Stimulated activated CD8-positive, alpha-beta memory T cell treated with anti-CD3 and anti-CD28 coated beads, Interleukin-7, amount 100 ng/mL, for 1 hour (primary cell): ENCODE measurements at places on chromosomes 7 and 10.
A peak's percentile ranks its signal among the peaks of the same experiment; 100 is the strongest.

DNA sequence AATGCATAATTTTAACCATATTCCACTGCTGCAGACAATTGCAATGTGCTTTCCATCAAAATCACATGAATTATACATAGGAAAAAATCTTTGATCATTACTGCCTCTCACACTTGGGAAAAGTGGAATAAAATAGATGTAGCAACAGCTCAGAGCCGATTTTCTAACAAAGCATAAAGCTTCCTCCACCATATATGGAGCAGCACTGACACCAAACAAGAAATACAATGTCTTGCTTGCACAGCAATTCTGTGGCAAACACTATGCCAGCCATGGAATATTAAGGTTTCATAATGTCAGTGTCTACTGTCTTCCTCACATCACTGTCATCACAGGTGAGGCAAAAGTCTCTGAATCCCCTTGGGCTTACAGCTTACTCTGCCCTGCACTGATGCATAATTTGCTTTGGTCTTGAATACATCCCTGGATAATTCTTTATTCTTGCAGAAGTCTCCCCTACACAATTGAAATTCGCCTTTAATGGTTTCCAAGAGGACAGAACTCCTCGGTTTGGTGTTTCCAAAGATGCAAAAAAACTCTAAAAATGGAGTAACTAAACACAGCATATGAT is 198.5 kb downstream of the CACNA2D1 start:
- no peak for DNase-seq

GRCh38 chr10:17009212-17009700 is 120.4 kb downstream of the CUBN start:
- DNase-seq: no peak

DNA sequence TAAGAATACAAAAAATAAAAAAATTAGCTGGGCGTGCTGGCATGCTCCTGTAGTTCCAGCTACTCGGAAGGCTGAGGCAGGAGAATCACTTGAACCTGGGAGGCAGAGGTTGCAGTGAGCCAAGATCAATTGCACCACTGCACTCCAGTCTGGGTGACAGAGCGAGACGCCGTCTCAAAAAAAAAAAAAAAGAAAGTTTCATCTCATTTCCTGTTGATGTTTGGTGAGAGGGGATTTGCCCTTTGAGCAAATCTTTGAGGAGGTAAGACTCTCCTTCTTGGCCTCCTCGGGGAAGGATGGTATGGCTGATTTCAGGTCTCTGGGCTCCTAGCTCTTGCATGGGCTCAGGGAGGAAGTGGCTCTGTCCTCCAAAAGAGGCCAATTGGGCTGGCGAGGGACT is 3.6 kb upstream of the GRID2IP start:
- DNase-seq: no peak

- no peak for DNase-seq
Measured at GRCh38 chr7:28854750-28855074, 103.4 kb downstream of the TRIL start.

DNA sequence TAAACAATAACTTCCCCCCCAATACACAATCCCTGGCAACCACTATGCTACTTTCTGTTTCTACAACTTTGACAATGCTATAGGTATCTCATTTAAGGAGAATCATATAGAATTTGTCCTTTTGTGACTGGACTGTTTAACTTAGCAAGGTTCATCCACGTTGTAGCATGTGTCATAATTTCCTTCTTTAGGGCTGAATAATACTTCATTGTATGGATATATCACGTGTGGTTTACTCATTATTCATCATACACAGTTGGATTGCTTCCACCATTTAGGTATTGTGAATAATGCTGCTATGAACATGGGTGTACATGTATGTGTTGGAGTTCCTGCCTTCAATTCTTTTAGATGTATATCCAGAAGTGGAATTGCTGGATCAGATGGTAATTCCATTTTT is 111.0 kb downstream of the LMBR1 start:
- no peak for DNase-seq

DNA sequence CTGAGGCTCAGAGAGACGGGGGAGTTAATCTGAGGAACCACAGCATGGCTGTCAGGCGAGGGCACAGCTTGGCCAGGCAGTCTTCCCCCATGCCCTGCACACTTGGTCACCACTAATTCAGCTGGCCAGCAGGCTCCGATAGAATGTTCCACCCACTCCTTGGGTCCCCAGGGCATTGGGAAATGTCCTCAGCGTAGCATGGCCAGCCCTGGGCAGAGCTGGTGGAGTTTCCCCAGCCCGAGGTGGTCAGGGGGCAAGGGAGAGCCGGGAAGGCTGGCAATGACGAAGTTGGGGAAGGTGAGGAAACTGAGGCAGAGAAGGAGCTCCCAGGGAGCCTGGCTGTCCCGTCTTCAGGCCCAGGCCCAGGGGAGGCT is 12.1 kb upstream of the GRIFIN start:
- DNase-seq: no peak

- no peak for DNase-seq
Measured at GRCh38 chr7:147759327-147759943, 831.1 kb upstream of the C7orf33 start.

DNA sequence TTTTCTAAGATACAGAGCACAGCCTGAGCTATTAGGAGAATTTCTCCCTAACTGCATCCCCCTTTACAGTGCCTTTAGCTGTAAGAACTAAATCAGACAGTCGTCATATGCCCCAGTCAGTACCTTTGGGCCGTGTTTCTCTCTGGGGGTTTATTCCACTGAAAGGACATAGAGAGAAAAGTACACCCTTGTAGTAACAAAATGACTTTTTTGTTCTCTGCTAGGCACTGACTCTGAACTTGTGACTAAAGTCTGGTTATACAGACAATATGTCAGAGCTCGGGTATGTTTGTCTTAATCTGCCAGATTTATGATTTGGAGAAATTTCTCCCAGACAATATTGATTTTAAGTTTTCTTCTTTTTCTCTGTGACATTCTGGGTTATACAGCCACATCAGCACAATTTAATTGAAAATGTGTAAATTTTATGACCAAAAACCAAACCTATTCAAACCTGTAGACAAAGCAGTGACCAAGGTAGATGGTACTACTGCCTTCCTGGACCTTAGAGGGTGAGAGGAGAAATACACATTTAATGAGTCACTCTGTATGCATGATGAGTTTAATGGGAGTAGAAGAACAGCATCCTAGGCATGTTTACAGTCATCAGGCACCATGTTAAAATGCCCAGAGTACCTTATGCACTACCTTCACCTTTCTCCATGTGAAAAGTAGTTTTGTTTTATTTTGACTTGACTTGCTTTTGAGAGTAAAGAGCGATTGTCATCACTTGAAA is 156.1 kb upstream of the PLXDC2 start:
- DNase-seq: no peak

- DNase-seq: peak; percentile 10
Measured at GRCh38 chr7:8418629-8419245, 14.7 kb upstream of the NXPH1 start.

- DNase-seq: no peak
Measured at GRCh38 chr10:4943821-4944220, 19.4 kb upstream of the AKR1C1 start.

GRCh38 chr7:129356176-129356575 is 78.1 kb upstream of the STRIP2 start:
- DNase-seq: no peak

DNA sequence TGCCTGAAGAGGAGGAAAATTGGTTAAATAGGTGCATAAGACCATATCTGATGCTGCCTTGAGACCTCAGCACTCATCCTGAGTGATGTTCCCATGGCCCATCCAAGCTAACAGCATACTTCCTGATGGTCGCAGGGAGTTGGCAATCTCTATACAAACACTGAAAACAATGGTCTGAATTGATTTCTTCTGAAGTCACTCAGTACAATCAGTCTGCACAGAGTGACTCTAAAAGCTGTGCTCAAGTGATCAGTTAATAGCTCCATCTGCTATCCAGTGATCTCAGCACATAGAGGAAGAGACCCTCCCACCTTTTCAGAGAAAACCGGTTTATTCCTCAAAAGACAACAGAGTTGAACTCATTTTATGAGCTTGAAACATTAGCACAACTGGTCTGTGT is 3.9 kb downstream of the PPP1R17 start:
- DNase-seq: no peak

GRCh38 chr10:35614312-35614711 is 9.2 kb downstream of the GJD4 start:
- DNase-seq: no peak

- no peak for DNase-seq
Measured at GRCh38 chr10:94316560-94316959, 46.2 kb downstream of the NOC3L start.

DNA sequence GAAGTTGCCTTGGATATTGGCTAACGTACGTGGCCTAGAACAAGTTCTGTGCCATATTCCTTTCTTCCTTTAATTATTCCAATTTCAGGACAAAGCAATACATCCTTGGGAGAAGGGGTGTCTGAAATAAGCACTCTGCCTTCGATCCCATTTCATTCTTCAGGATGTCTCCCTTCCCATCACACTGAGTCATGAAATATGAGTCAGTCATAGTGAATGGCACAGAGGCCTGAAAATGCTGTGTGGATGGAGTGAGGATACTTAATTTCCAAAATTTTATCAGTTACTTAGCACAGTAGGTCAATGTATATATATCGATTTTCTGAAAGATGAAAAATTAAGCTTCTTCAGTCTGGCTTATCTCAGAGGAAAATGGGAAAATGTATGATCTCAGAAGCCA is 19.5 kb downstream of the EVX1 start:
- no peak for DNase-seq

- no peak for DNase-seq
Measured at GRCh38 chr10:78071140-78071856, 37.6 kb downstream of the RPS24 start.

DNA sequence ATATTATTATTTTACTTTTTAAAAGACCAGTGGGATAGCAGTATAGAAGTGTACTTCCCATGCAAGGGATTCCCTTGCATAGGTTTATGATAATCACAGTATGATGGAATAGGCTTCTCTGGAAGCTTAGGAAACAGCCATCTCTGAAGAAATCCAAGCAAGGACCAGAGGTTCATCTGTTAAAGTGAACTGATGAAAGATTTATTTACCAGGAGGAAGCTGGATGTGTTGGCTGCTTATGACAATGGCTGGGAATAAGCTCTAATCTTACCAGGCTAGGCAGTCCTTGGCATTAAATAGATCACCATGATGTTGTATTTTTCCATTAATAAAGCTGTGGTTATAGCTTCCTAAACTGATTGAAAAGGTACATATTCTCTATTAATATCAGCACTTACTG is 32.0 kb downstream of the FRA10AC1 start:
- DNase-seq: no peak

DNA sequence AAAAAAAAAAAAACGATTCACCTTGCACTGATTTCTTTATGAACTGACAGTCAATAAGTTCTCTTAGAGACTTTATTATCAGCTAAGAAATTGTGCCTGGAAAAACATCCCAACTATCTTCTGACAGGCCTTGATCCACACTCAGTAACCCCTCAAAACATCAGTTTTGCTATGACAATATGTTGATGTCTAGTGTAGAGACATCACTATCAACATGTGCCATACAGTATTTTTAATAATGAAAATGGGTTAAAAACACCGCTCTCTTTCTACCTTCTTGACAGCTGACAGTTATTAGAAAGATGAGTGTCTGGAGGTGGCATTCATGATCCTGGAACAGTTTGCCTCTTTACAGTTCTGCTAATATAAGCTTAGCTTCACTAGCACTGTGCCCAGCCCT is 175.8 kb upstream of the TMEM229A start:
- no peak for DNase-seq

GRCh38 chr7:69735582-69735981 is 137.3 kb downstream of the AUTS2 start:
- no peak for DNase-seq

- no peak for DNase-seq
Measured at GRCh38 chr10:76309741-76310587, 878.5 kb downstream of the LRMDA start.

DNA sequence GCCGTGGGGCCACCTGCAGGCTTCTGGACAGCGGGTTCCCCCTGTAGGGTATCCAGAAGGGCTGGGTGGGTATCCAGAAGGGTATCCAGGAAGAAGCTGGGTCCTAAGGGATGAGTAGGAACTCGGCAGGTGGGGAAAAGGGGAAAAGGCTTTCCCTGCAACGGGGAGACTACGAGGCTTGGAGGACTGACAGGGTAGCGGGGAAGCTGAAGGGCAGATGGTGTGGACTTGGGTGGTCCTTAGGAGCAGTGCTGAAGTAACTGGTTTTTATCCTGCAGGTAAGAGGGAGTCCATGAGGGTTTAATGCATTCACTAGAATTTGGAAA is 525 bp downstream of the UBE2D4 start:
- DNase-seq: no peak

DNA sequence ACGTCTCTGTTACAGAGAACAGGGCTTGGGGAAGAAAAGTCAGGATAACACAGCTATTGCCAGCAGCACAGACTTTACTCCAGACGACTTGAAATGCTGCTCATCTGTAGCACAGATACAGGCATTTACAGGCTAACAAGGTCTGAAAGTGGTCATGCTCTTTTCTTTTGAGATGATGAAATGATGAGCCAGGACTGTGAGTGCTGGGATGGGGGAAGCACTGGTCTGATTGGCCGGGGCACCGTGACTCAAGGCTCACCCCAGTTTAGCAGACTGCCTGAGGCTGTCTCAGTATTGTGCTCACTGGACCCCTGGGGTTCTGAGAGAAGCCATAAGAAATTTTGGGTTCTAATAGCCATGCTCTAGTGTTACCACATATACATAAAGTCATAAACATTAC is 12.4 kb downstream of the SMKR1 start:
- no peak for DNase-seq

DNA sequence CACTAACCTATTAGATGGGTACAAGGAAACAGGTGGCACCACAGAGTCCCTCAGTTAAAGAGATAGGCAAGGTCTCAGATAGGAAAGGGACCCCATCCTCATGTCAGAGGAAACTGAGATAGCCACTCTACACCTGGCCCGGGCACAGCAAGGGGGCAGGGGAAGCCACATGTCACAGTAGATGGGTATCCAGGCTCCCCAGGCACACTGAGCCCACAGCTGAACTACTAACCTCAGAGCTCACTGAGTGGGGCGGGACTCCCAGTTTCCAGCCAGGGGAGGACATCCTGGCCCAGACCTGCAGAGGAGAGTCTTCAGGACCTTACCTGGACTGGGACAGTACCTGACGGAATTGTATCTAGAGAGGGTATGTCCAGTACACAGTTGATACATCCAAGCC is 3.7 kb upstream of the CDHR1 start:
- DNase-seq: no peak

DNA sequence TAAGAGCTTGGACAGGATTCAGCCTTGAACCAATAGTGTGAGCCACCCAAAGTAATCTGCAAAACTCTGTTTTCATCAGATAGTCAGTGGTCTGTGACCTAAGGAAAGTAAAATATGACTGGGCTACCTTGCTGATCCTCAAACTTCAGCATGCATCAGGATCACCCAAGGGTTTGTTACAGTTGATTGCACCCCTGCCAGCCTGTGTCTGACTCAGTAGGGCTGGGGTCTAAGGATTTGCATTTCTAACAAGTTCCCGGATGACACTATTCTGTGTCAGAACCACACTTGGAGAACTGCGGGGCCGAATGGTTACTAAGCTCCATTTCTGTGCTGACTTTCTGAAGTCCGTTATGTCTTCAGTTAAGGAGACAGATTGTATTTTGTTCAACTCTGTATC is 40.6 kb upstream of the TSPAN13 start:
- no peak for DNase-seq

- no peak for DNase-seq
Measured at GRCh38 chr10:12873172-12873571, 128.3 kb downstream of the CCDC3 start.
